Thymus (tissue), 14 donors: ENCODE measurements at places on chromosomes 2 and 18.

GRCh38 chr2:29309090-29310029 lies 194.1 kb downstream of the CLIP4 start:
- H3K4me1 ChIP-seq: peaks cover 3% of the 10 kb centered on the region
- no peak overlapping the region for H3K27ac ChIP-seq
- peaks cover 28% of the 10 kb centered on the region for H3K27me3 ChIP-seq
- no peak overlapping the region for H3K4me3 ChIP-seq

DNA sequence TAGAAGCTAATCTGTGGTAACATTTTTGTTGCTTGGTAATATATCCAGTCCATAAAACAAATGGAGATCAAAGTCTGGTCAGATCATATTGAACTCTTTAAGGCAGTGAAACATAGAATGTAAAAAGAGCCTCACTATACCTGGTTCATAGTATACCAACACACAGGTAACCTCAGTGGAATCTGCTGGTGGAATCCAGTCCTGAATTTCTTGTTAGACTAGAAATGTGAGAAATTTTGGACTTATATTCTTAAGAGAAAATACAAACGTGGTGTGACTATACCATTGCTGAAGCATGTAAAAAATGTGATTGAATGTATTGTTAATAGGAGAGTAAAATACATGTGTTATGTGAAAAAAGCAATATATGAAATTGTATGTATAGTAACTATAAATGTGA lies 46.1 kb upstream of the GRHL1 start:
- DNase-seq: no peak
- no peaks in the 10 kb centered on the region for H3K4me1 ChIP-seq
- no peaks in the 10 kb centered on the region for H3K27me3 ChIP-seq
- no peak overlapping the region for H3K27ac ChIP-seq
- H3K36me3 ChIP-seq: peaks cover 11% of the 10 kb centered on the region
- no peak overlapping the region for H3K4me3 ChIP-seq

DNA sequence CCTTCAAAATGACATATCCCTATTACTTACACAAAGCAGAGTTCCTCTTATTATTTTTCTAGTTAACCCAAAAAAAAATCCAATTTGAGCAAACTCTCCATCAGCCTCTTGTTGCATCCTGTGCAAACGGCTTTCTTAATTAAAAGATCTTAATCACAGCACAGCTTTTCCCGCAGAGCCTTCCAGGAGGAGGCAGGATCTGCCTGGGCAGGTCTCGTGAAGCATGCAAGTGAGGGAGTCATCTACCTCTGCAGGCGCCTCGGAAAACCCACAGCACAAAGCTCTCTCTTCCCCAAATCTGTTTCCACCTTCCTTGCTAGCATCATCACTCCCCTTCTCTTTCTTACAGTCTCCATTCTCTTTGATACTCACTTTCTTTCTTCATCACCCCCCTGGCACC lies 100.4 kb downstream of the EN1 start:
- H3K4me1 ChIP-seq: no peaks in the 10 kb centered on the region
- no peak overlapping the region for H3K27ac ChIP-seq
- no peak overlapping the region for H3K4me3 ChIP-seq
- DNase-seq: no peak
- H3K27me3 ChIP-seq: no peaks in the 10 kb centered on the region

- no peak overlapping the region for H3K4me3 ChIP-seq
- no peaks in the 10 kb centered on the region for H3K27me3 ChIP-seq
- no peaks in the 10 kb centered on the region for H3K36me3 ChIP-seq
- DNase-seq: no peak
Measured at GRCh38 chr2:191515551-191515950, 162.4 kb upstream of the NABP1 start.
